Testis (tissue), 5 donors: ENCODE measurements at places on chromosomes 16 and 17. TPM values are rescaled to one million over a fixed set of nuclear protein-coding genes. Genes with fewer than 3 reads are reported as not detected.

PIMREG gene
- 1.8 TPM for total RNA-seq

RASD1 gene
- 99.7 TPM for total RNA-seq

MT1F gene
- total RNA-seq, result 8.1 TPM

CCDC78 gene
- total RNA-seq, result 6.1 TPM

MYBBP1A gene
- 78.9 TPM for total RNA-seq

PHF12 gene
- 85.3 TPM for total RNA-seq

ERN2 gene
- total RNA-seq, result 0.94 TPM

DNA sequence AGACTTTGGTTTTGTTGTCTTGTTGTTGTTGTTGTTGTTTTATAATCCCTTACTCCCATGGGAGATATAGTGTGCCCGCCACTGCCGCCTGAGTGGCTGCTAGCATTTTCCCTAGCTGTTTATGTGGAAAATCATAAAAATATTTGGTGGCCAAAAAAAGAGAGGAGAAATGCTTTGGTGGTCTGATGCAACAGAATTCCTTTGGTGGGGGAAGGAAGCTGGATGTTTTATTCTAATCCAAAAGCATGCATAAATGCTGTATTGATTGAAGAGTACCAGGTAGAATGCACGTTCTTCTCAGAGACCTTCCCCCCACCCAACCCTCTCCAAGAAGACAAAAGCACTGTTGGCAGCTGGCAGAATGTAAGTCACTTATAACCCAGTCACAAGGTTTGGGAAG, 93.2 kb downstream of the C17orf67 start:
- no peak overlapping the region for H3K27ac ChIP-seq
- no peaks in the 10 kb centered on the region for H3K27me3 ChIP-seq
- H3K36me3 ChIP-seq, result no peaks in the 10 kb centered on the region
- no peak overlapping the region for H3K4me3 ChIP-seq
- no peaks in the 10 kb centered on the region for H3K4me1 ChIP-seq

DNA sequence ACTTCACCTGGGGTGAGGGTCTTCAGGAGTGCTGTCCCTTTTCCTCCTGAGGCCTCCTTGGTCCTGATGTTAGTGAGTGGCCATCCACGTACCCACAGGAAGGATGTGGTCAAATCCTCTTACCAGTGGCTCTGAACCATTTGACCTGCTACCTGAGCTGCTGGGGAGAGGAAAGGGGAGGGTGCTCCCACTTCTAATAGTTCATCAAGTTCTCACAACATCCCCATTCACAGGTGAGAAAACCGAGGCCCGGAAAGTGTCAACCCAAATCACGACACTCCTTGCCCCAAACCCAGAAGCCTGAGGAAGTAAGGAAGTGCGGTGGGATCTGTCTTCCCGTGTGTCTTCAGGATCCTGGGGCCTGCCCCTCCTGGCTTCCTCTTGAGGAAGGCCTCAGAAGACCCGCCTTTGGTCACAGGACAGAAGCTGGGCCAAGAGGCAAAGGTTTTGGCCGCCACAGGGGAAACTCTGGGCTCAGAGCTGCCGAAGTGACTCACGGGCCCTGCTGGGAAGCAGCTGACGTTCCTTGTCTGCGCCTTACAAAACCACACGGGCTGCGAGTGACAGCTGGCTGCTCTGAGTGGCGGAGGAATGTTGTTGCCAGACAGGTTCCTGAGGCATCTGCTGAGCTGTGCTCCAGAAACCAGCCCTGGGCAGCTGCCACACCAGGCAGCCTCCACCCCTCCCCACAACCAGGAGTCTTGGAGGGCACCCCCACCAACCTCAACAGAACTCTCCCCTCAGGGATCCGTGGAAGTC, 13.9 kb upstream of the KIFC3 start:
- DNase-seq, result peak; percentile 72
- H3K4me1 ChIP-seq, result peaks cover 3% of the 10 kb centered on the region
- H3K4me3 ChIP-seq, result no peak overlapping the region

DNA sequence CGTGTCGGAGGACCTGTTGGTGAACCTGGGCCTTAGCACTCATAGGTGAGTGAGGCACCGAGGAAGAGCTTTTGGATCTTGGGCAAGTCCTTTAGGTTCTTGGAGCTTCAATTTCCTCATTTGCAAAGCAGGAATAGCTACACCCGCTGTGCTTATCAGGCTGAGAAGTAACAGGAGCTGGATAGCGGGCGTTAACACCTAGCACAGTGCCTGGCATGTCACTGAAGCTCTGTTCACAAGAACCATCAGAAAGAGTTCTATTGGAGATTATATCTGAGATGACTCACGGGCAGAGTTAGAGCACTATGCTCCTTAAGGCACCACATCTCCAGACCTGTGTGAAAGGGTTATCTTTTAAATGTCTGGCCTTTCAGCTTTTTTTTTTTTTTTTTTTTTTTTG, 12.8 kb downstream of the MEOX1 start:
- H3K27ac ChIP-seq, result no peak overlapping the region
- H3K27me3 ChIP-seq, result no peaks in the 10 kb centered on the region
- H3K36me3 ChIP-seq, result no peaks in the 10 kb centered on the region
- no peak overlapping the region for H3K4me3 ChIP-seq

GRCh38 chr16:23784811-23785447, 30.1 kb downstream of the CHP2 start:
- H3K4me3 ChIP-seq, result no peak overlapping the region
- H3K4me1 ChIP-seq, result no peaks in the 10 kb centered on the region
- no peaks in the 10 kb centered on the region for H3K36me3 ChIP-seq
- DNase-seq, result no peak
- H3K27me3 ChIP-seq, result no peaks in the 10 kb centered on the region

GRCh38 chr17:49229805-49230600, 584 bp downstream of the PHOSPHO1 start:
- no peaks in the 10 kb centered on the region for H3K27me3 ChIP-seq
- H3K4me3 ChIP-seq, result peak overlapping the region; percentile 51
- H3K4me1 ChIP-seq, result peaks cover 6% of the 10 kb centered on the region
- H3K27ac ChIP-seq, result no peak overlapping the region
- no peak for DNase-seq
- no peaks in the 10 kb centered on the region for H3K36me3 ChIP-seq

- peaks cover 3% of the 10 kb centered on the region for H3K4me1 ChIP-seq
- H3K36me3 ChIP-seq, result no peaks in the 10 kb centered on the region
- no peaks in the 10 kb centered on the region for H3K27me3 ChIP-seq
- H3K27ac ChIP-seq, result no peak overlapping the region
- peak; percentile 28 for DNase-seq
These were observed 1.5 kb downstream of the NTN1 start for GRCh38 chr17:9022573-9023391.

DNA sequence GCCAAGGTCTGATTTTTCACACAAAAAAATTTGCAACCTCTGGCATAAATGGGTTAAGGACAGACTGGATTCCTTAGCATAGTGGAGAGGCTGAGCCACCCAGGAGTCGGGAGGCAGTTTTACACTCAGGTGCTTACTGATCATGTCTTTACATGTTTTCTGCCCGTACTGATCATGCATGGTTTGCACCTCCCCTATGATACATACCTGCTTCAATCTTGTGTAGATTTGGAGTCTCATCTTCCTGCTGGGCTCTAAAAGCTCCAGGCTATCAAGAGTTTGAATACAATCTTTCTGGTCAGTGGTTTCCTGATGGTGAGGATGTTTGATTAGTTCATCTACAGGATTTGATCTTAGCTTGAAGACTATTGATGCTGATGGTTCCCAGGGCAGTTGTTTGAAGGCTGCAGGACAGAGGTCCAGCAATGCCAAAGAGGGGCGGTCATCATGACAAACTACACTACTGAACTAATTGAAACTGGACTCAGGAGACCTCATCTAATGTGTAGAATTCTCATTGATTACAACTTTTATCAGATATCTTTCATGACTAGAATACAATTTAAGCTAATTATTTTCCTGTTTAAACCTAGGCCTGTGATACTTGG, 6.9 kb downstream of the C1QBP start:
- H3K4me3 ChIP-seq, result no peak overlapping the region
- peaks cover 5% of the 10 kb centered on the region for H3K4me1 ChIP-seq
- no peak overlapping the region for H3K27ac ChIP-seq

DNA sequence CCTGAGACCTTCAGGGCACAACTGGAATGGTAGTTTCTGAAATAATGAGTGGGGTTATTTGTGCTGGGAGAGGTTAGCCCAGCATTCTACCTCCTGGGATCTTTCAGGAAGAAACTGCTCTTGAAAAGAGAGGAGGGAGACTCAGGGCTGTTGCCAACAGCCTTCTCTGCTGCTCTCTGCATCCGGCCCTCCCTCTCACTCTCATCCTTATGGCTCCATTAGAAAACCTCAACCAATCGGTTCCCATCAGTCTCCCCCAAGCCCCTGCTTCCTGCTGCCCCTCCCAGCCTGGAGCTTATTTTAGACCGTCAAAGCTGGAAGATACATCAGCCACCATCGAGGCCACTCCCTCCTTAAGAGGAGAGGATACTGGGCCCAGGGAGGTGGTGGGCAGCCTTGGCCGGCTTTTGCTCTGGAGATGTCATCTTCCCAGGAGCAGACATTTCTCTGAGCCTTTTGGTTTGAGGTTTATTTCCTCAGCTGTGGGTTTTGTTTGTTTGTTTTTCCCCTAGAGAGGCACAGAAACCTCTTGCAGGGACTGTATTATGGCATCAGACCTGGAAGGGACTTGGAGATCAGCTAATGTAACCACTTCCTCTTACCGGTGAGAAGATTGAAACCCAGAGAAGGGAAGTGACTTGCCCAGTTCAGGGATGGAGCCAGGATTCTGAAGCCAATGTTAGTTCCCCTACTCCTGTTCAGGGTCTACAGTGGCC, 2.7 kb downstream of the MPRIP start:
- no peaks in the 10 kb centered on the region for H3K27me3 ChIP-seq
- H3K36me3 ChIP-seq, result no peaks in the 10 kb centered on the region
- peaks cover 29% of the 10 kb centered on the region for H3K4me1 ChIP-seq
- no peak overlapping the region for H3K4me3 ChIP-seq
- peak; percentile 70 for DNase-seq
- H3K27ac ChIP-seq, result no peak overlapping the region

DNA sequence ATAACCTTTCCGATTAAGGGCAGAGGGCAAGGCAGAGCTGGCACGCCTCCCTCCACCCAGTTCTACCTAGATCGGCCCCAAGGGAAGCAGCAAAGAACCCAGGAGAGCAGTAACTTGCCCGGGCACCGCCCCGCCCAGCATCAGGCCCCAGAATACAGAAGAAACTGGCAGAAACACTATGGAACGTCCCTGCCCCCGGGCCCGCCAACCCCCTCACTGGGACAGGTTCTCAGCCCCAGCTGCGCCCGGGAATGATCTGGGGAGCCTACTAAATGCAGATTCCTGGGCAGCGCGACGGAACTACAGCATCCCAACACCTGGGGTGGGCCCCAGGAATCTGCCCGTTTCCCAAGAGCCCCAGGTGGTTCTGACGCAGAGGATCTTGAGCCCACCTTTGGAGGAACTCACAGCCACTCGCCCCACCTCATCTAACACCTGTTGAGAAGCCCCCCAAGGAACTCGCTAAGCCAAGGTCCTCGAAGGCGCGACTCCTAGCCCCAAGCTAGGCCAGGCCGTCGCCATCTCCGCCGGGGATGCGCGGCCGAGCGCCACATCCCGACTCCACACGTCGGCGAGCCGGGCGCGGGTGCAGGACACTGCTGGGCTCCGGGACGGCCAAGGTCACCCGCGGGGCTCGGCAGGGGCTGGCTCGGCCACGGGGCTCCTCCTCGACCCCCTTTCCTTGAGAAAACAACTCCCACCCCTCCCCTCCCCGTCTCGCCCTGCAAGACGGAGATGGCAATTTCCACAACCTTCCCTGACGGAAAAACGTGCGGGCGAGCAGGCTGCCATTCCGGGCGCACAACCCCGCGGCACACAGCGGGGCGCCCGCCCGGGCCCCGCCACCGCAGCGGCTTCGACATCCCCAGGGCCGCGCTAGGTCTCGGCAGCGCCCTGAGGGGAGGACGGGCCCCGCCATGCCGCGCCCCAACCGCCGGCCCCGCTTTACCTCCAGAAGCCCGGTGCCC, 913 bp downstream of the CDIP1 start:
- no peaks in the 10 kb centered on the region for H3K27me3 ChIP-seq
- H3K4me1 ChIP-seq, result peaks cover 6% of the 10 kb centered on the region
- peak overlapping the region; percentile 91 for H3K4me3 ChIP-seq
- peak overlapping the region; percentile 83 for H3K27ac ChIP-seq
- no peaks in the 10 kb centered on the region for H3K36me3 ChIP-seq

GRCh38 chr16:76661691-76662235, 384.6 kb downstream of the CNTNAP4 start:
- no peak overlapping the region for H3K4me3 ChIP-seq
- H3K27me3 ChIP-seq, result no peaks in the 10 kb centered on the region
- H3K36me3 ChIP-seq, result no peaks in the 10 kb centered on the region
- no peak for DNase-seq

DNA sequence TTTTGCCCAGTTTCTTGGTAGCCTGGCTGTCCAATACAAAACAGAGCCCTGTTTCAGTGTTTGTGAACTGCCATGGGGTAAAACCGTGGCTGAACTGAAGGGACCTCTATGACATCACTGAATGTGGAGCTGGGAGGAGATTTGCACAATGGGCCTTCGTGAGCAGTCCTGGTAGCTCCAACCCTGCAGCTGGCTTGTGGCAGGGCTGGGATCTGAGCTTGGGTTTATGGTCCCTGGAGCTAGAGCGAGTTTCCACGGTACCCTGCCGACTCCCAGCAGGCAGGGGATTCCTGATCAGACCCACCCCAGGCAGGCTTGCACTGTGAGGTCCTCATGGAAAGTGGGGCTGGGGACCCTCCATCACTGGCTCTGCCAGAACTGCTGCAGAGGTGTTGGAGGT, 247.0 kb downstream of the GSG1L start:
- no peak for DNase-seq
- no peaks in the 10 kb centered on the region for H3K36me3 ChIP-seq
- no peaks in the 10 kb centered on the region for H3K27me3 ChIP-seq
- no peak overlapping the region for H3K4me3 ChIP-seq
- no peak overlapping the region for H3K27ac ChIP-seq
- no peaks in the 10 kb centered on the region for H3K4me1 ChIP-seq

DNA sequence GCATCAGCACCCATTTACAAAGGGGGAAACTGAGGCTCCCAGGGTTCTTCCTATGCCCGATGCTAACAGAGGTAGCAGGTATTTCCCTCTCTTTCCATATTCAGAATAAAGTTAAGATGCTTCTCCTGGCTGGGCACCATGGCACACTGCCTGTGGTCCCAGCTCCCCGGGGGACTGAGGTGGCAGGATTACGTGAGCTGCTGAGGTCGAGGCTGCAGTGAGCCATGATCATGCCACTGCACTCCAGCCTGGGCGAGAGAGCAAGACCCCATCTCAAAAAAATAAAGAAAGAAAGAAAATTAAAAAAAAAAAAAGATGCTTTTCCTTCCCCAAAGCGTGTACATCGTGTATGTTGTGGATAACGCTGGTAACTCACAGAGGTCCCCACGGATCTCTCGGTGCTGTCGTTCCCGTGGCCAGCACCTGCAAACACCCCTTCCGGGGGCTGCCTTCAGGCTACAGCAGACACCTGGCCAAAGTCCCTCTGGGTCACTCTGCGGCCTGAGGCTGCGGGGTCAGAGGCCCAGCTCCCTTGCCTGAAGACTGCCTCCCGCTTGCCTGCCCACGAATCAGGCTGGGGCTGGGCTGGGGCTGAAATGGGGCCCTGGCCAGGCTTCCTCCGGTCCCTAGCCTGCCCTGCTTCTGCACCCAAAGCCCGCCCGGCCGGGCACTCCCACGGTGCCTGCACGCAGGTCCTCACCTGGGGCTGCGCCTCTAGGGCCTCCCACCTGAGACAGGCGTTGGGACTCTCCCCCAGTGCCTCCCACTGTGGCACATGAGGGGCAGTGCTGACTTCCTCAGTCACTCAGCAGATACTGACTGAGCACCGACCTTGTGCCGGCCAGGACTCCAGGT, 63.1 kb downstream of the ZDHHC7 start:
- no peak overlapping the region for H3K27ac ChIP-seq
- no peak for DNase-seq
- no peak overlapping the region for H3K4me3 ChIP-seq
- H3K27me3 ChIP-seq, result no peaks in the 10 kb centered on the region
